T-helper 2 cell treated with Interferon-gamma antibody and Interleukin-4, amounts not matched to agents 100 ng/mL and 5 ng/mL, for 36 hours (primary cell): ENCODE measurements at places on chromosomes 1 and 21. TPM values are rescaled to one million over a fixed set of nuclear protein-coding genes. Genes with fewer than 3 reads are reported as not detected.

ZNF644 gene
- 54.4 and 54.5 TPM in 2 replicates for total RNA-seq

GNAI3 gene
- total RNA-seq, result 9.5 and 9.6 TPM in 2 replicates

CFAP298 gene
- total RNA-seq, result 39.3 and 39.6 TPM in 2 replicates

MEF2D gene
- 29.7 and 34.2 TPM in 2 replicates for total RNA-seq

LRRC39 gene
- 0.39 and 0.64 TPM in 2 replicates for total RNA-seq

LCE3D gene
- not detected in 2 replicates for total RNA-seq

MPZL1 gene
- 17.0 TPM in 2 replicates for total RNA-seq

DENND2C gene
- total RNA-seq, result 0.05 and 0.11 TPM in 2 replicates

HAO2 gene
- total RNA-seq, result not detected in 2 replicates

TSSK3 gene
- total RNA-seq, result 0.64 and 1.7 TPM in 2 replicates

GPR37L1 gene
- not detected in 2 replicates for total RNA-seq

OLIG2 gene
- not detected in 2 replicates for total RNA-seq

GPR52 gene
- 3.4 and 4.0 TPM in 2 replicates for total RNA-seq

RGS8 gene
- not detected in 2 replicates for total RNA-seq

IVNS1ABP gene
- 97.8 and 108 TPM in 2 replicates for total RNA-seq

ATP1A4 gene
- not detected in 2 replicates for total RNA-seq

NUP210L gene
- 0.05 and 0.09 TPM in 2 replicates for total RNA-seq

TSPAN1 gene
- not detected in 2 replicates for total RNA-seq

ITGB2 gene
- total RNA-seq, result 444 and 447 TPM in 2 replicates
